Left kidney (tissue), 8 donors: ENCODE measurements at places on chromosomes 3 and 15.

DNA sequence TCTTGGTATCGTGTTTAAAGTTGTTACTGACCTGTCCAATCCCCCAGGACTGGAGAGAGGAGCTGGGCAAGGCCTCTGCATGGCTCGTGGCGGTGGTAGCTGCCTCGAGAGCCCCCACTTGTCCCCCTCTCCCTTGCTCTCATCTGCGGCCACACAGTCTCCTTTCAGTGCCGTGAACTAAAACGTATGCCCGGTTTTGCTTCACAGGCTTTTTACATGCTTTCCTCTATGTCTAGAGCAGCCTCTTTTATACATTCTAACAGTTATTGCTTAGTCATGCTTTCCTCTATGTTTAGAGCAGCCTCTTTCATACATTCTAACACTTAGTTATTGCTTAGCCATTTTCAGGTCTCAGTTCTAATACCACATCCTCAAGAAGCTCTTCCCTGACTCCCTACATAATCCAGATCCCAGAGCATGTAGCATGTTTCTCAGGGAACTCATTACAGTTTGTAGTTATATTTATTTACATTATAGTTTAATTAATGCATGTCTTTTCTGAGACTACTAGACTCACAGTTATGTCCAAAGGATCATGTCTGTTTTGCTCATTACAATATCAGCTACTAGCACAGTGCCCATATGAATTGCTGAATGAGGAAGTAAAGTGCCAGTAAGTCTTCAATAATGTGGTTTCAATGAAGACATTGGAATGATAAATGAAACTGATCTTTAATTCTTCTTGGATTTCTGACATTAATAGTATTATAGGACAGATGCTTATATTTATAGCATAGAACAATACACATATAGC, 66.5 kb upstream of the TBL1XR1 start:
- no peak for DNase-seq

DNA sequence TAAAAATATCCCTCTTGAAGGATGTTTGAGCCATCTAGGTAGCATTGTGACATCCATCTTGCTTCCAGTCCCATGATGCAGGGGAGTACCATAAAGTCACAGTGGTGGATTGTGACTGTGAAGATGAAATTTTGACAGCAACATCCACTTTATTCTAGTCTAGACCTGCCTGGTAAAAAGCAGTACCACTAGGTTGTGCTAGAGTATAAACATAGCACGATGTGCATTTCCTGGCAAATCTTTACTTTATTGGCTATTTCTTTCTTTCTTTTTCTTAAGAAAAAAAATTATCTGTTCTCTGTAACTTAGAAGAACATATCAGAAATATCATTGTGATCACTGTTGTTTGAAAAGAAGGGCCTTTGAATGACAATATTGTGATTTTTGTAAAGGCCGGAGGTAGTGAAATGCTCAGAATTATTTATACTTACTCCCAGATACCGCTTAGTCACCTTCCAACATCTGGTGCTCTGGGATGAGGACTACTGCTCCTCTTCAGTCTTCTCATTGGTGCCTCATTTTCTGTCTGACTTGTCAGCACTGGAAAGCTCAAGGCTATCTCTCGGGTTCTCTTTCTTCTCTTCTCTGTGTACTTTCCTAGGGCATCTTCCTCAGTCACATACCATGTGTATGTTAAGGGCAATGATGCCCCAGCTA, 35.6 kb downstream of the AGBL1 start:
- no peak for DNase-seq

DNA sequence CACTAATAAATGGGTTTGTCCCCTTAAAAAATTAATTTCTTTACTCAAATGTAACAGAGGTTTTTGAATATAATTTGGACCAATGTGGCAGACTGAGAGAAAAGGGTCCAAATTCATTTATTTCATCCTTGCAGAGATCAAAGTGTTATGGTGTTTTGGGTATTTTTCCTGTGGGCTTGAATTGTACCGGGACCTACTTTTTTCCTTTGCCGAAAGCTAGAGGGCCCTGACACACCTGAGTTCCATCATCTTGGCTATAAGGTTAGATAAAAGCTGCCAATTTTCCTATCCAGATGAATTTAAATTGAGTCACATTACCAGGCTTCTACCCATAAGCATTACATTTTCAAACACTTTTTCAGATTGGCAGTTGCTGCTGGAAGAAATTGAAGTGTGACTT, 908 bp downstream of the CCNB2 start:
- DNase-seq: peak; percentile 6

DNA sequence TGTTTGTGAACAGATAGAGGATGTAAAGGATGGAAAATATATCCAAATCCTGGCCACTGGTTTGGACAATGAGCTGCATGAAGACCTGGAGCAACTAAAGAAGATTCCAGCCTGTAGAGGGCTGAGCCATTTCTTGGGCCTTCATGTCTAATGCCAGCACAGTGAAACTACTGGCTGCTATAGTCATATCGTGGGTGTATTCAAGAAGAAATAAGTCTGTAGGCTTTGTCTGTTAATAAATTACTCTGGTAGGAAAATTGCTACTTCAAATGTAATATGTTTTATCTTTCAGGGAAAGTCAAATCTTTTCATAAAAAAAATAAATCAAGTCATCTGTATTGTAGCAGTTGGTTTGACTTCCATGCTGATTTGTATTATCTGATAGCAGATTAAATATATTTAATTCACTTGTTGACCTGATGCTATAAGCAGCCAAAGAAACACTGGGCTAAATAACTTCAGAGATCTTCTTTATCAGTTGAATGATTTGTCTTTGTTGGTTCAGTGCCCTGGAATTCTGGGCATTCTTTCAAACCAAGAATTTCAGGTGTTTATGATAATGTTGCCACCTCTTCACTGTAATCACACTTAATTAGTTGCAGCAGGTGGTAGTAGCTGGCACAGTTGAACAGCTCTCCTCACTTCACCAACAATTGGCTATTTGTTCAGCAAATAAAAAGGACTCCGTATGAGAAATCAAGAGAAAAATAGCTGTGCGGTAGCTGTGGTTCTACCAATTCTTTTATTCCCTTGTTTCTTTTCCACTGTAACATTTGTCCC, 1109.5 kb downstream of the NSUN3 start:
- no peak for DNase-seq

DNA sequence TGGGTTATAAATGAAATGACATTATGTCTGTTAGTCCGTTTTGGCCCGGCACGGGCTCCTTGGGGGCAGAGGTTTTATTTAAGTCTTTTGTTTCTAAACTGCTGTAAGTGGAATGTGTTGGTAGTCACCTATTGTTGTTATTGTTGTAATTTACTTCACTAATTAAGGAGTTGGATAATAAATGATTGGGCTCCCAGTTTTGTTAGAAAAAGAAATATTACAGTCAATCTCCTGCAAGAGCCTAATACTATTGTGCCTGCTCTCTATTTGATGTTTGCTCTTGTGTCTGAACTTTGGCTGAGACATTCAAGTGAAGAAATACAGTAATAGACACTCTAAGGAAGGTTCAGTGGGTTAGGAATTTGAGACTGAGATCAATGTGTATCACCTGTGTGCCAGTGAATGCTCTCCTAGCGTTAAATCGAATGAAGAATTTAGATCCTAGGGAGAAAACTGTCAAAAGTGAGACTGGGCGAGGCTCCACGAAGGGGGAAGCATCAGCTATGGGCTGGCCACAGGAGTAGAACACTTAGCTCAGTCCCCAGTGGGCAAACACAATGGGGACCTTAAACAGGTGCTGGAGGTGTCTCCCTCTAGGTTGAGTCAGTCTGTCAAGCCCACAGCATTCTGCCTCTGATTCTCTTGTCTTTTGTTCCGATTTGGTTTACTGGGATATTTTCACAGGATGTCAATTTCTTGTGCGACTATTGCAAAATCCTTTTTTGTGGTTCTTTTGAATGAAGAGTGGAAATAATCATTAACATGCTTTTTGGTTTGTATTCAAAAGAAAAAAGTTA, 1.2 kb downstream of the ROBO2 start:
- no peak for DNase-seq

DNA sequence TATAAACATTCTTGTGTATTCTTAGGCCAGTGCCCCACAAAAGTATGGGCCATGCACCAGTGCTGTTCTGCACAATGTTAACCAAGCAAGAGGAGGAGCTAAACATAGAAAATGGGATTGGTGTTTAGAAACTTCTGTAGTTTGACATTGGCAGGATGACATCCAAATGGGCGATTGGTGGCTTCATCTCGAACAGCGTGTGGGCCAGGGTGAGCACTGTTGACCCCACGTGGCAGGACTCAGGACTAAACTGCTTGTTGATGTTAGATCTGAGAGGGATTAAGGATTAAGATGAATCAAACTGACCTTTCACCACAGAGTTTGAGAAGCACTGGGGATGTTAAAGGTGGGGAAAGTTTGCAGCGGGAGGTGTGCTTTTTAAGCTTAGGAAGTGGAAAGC, 31.9 kb downstream of the ZNF710 start:
- no peak for DNase-seq

GRCh38 chr3:76044601-76045600, 259.6 kb upstream of the ZNF717 start:
- peak; percentile 45 for DNase-seq

- DNase-seq: no peak
Observed at GRCh38 chr3:17039594-17039993, 154.8 kb downstream of the PLCL2 start.

DNA sequence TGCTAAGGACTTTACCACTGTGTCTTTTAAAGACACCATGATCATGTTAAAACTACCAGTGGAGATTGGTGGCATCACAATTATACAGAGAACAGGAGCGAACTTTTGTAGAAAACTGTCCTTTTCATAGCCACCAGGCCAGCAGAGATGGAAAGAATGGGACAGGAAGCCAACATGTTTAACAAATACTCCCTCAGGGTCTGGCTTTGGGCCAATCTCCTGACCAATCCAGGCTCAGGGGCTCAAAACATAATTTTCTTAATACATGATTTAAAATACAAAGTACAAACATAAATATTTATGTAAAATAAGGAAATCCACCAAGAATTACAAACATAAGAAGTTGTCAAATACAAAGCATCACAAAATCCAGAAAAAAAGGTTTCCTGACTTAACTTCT, 266.0 kb downstream of the VPS13C start:
- DNase-seq: no peak

- no peak for DNase-seq
Observed at GRCh38 chr3:114405202-114405990, 111.6 kb downstream of the TIGIT start.
